ENCODE measurements at places on chromosomes 3 and 15.

- no peak for DNase-seq
Measured at GRCh38 chr3:20057612-20058180, 17.4 kb downstream of the KAT2B start.

DNA sequence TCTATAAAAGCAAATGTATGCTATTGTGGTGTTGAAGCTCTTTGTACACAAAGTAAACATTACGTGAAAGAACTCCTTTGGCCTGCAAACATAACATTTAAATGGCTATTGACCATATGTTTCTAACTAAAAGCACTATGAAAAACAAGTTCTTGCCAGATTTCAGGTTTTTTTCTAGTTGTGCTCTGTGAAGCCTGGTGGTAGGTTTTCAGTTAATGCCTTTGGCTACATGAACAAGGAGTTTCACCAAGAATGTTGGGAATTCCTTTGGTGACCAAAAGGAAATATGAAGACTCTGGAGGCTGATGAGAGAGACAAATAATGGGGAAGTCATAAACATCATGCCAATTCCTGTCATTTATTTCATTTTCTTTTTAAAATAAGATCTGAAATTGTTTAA lies 66.0 kb downstream of the RBMS3 start:
- DNase-seq, result no peak

- no peak for DNase-seq
Measured at GRCh38 chr15:77527164-77527778, 105.4 kb downstream of the LINGO1 start.

DNA sequence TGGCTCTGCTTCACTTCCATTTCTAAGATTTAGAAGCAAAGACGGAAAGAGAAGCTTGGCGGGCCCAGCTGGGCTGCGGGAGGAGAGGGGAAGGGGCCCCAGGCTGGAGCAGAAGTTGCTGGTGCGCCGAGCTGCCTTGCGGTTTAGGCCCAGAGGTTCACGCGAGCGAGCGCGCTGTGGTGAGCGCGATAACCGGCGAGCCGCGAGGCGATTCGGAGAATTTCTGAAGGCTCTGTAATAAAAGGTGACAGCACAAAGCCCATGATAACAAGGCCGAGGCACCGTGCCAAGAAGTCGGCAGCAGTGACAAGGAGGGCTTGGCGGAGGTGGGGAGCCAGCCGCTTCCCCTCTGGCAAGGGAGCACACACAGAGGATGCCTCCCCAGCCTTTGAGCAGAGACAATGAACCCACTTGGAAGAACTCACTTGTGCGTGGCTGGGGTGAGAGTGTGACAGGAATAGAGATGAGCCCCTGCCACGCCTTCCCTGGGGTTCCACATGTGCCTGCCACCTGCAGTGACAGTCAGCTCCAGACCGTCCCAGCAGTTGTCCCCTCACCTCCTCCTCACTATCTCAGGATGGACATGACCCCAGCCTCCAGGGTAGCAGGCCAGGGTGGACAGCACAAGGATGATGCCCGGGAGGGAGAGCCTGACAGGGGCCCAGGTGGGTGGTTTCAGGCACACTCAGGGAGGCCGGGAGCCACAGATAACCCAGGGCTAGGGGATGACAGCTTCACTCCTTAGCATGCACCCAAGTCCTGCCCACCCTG lies 315.2 kb downstream of the UACA start:
- peak; percentile 45 for DNase-seq

GRCh38 chr15:80849308-80849707 lies 70.1 kb downstream of the CEMIP start:
- DNase-seq, result no peak

DNA sequence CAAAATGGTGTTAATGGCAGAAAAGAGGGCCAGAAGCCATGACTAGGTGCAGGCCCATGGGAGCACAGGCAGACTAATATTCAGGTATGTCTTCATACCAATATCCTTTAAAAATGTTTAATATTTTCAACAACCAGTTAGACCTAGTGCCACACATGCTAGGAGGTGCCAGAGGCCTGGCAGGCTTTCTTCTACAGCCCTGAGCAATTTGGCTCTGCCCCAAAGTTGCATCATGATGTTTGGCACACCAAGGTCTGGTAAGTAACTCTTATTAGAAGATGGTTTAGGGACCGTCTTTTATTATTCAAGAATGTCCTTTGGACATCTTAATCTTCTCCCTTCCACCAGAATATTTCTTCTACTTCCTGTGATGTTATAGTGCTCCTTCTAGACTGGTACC lies 34.8 kb downstream of the MITF start:
- DNase-seq, result no peak

DNA sequence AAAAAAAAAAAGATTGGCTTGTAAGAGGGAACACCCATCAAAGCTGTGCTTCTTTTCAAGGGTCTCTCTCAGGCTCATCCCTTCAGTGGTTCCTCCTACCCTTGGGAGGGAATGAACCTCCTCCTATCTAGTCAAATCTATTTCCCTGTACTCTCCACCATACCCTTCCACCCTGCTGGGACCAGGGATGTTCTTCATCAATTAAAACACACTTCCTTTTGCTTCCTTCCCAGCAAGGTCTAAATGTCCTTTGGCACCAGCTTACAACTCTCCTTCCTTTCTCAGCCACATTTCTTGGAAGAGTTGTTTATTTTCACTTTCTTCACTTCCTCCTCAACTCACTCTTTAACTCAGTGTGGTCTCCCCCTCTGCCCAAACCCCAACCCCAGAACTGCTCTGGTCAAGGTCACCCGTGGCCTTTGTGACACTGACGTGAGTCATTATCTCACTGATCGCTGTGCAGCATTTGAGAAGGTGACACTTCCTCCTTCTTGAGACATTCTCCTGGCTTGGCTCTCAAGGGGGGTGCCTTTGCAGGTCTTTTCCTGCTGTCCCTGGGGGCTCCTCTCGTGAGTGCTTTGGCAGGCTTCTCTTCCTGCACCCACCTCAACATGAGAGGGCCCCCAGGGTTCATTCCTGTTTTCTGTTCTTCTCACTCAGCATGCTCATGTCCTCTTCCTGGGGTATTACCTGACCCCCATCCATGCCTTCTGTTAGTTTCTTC lies 210.5 kb upstream of the TLE3 start:
- DNase-seq, result no peak

- DNase-seq, result no peak
Measured at GRCh38 chr3:120496278-120497002, 45.6 kb upstream of the FSTL1 start.

DNA sequence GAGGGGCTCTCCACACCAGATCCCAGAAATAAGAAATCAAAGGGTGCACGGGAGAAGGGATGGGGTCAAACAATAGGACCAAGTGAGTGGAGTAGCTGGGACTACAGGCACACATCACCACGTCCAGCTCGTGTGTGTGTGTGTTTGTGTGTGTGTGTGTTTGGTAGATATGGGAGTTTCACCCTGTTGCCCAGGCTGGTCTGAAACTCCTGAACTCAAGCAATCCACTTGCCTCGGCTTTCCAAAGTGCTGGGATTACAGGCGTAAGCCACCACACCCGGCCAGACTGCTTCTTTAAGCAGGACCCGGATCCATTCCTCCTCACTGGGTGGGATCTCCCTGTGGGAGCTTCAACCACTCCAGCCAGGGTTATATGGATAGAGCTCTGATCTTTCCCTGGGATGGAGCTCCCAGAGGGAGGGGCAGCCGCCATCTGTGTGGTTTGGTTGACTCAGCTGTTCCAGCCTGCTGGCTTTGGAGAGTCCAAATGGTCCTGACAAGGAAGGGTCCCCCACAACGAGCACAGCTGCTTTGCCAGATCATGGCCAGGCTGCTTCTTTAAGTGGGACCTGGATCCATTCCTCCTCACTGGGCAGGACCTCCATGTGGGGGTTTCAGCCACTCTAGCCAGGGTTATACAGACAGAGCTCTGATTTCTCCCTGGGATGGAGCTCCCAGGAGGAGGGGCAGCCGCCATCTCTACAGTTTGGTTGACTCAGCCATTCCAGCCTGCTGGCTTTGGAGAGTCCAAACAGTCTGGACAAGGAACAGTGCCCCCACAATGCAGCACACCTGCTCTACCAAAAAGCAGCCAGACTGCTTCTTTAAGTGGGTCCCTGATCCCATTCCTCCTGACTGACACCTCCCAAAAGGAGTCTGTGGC lies 9.1 kb upstream of the AVEN start:
- no peak for DNase-seq

- no peak for DNase-seq
Measured at GRCh38 chr15:49706805-49707204, 86.0 kb downstream of the DTWD1 start.

GRCh38 chr15:84969257-84969656 lies 12.4 kb upstream of the PDE8A start:
- no peak for DNase-seq

DNA sequence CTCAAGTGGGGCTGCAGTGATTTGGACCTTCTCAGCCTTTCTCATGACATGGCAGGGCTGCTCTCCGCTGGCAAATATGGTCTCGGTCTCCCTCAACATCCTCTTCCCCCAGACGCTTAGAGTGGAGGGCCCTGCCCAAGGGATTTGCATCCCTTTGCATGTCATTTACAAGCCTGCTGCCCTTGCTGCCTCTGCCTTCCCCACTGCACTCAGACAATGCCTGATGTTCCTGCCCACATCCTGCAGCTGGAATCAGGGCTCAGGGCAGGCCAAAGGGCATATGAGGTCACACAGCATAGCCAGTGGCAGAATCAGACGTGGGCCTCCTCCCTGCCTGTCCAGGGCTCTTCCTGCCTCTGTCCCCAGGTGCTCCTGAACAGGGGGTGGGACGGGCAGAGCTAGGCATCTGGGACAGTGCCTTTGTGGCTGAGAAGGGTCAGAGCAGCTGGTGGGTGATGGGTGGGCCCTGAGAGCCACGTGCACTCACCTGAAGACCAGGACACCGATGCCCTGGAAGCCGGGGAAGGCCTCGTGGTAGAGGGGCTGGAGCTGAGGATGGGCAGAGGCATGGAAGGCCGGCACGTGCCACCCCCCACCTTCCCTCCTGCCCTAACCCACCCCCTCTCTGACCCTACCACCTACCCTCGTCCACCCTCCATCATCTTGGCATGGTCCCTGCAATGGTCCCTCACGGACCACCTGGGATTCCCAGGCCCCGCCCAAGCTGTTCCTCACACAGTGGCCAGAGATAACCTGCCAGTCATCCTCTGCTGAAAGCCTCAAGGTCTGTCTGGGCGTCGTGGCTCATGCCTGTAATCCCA lies 27.4 kb upstream of the GOLGA6C start:
- no peak for DNase-seq

GRCh38 chr3:27578032-27578431 lies 93.8 kb upstream of the SLC4A7 start:
- no peak for DNase-seq

DNA sequence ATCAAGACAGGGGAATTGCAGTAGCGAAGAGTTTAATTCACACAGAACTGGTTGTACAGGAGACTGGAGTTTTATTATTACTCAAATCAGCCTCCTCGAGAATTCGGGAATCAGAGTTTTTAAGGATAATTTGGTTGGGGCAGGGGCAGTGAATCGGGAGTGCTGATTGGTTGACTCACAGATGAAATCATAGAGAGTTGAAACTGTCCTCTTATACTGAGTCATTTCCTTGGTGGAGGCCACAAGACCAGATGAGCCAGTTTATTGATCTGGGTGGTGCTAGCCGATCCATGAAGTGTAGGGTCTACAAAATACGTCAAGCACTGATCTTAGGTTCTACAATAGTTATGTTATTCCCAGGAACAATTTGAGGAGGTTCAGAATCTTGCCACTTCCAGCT lies 5.3 kb upstream of the ZNF770 start:
- no peak for DNase-seq

- DNase-seq, result no peak
Measured at GRCh38 chr3:16182183-16182582, 7.7 kb downstream of the GALNT15 start.

DNA sequence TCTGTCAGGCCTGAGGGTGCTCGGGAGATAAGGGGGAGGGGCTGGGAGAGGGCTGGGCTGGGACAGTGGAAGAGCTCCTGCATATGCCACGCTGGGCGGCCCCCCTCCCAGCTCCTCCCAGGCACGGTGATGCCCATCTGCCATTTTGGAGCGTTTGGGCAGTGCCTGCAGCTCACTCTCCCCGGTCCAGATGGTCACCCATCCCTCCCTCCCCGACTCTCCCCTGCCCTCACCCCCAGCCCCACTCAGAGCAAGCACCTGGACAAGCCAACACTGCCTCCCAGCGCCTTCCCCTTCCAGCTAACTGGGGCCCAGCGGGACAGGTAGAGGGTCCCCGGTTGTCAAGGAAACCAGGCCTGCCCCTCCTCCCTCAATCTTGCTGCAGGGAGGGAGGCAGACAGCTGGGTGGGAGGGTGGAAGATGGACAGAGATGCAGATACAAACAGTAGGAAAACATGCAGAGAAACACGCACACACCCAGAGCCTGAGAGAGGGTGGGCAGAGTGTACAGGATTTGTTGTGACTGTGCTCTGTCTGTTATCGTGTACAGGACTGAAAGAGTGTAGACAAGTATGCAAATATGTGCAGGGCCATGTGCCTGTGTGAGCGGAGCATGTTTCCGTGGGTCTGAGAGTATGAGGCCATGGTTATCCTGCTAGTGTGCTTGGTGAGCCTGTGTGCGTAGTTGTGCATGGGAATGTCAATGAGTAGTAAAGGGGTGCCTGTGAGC lies 17.5 kb upstream of the CORO2B start:
- no peak for DNase-seq

GRCh38 chr3:18295171-18295920 lies 129.8 kb downstream of the SATB1 start:
- DNase-seq, result no peak

GRCh38 chr3:111152496-111152895 lies 80.9 kb downstream of the NECTIN3 start:
- no peak for DNase-seq

DNA sequence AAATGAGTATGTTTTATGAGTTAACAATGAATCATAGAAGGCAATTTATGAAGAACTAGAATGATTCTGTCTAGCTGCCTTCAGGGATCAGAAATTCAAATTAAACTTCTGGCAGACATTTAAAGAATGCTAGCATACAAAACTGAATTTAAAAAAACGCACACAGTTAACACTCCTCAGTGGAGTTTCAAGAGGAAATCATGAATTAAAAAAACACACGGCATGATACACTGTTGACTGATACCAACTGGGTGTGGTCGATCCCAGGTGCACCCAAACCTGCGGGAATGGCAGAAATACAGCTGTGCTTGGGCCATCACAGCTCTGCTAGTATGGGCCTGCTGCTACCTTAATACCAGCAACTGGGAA lies 526.0 kb downstream of the FOXP1 start:
- DNase-seq, result no peak

DNA sequence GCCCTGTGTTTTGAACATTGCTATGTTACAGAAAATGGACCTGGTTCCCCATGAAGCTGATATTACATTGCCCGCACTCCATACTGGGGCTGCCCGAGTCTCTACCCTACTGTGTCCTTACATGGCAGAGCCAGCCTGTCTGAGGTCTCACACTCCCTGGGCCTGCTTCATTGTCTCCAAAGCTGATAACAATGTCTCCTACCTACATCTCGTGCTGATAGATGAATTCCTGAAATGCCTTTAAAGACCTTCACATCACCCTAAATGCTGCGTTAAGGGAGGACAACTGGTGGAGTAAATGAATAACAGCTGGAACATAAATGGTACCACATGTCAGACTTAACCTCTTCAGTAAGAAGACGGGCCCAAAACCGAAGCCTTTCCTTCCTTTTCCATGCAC lies 62.9 kb upstream of the PTX3 start:
- no peak for DNase-seq

All from effector memory CD8-positive, alpha-beta T cell (primary cell).